HCEC 1CT (cell line): ENCODE measurements at places on chromosomes 4 and X.

DNA sequence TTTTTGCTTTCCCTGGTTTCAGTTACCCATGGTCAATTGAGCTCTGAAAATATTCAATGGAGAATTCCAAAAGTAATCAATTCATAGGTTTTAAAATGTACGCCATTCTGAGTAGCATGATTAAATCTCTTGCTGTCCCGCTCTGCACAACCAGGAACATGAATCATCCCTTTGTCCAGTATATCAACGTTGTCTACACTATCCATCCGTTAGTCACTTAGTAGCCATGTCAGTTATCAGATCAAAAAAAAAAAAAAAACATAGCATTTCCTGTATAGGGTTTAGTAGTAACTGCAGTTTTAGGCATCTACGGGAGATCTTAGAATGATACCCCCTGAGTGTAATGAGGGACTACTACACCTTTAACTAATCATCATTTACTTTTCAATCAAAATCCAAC is 15.1 kb downstream of the LAMP2 start:
- peak; percentile 56 for DNase-seq

- DNase-seq = no peak
These were observed 322.1 kb downstream of the TLL1 start for GRCh38 chr4:166195101-166195500.

DNA sequence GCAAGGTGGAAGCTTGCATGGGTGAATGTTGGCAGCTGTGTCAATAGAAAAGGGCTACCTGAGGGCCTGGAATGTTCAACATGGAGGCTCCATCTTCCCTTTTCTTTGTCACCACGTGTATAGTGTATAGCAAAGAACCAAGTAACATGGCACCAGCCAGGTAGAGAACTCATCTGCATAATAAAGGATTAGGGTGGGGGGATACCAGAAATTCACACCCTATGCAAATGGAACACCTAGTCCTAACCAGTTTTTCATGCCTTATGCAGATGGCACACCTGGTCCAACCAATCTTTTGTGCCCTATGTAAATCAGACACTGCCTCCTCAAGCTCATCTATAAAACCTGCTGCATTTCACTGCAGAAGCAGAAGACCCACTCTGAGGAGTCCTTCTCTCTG is 169.6 kb upstream of the GLRA2 start:
- DNase-seq = no peak

DNA sequence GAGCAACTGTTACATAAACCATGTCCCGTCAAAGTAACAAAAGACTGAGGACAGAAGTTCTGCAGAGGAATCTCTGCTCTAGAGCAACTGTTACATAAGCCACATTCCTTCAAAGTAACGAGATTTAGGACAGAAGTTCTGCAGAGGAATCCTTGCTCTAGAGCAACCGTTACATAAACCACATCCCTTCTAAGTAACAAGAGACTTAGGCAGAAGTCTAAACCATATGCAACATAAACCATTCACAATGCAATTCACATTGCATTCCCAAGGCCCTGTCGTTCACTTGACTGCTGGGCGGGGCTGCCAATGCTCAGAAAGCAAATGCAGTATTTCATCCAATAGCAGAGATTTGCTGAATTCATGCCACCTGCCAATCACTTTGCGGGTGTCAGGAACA is 124.4 kb upstream of the PUDP start:
- DNase-seq = no peak

DNA sequence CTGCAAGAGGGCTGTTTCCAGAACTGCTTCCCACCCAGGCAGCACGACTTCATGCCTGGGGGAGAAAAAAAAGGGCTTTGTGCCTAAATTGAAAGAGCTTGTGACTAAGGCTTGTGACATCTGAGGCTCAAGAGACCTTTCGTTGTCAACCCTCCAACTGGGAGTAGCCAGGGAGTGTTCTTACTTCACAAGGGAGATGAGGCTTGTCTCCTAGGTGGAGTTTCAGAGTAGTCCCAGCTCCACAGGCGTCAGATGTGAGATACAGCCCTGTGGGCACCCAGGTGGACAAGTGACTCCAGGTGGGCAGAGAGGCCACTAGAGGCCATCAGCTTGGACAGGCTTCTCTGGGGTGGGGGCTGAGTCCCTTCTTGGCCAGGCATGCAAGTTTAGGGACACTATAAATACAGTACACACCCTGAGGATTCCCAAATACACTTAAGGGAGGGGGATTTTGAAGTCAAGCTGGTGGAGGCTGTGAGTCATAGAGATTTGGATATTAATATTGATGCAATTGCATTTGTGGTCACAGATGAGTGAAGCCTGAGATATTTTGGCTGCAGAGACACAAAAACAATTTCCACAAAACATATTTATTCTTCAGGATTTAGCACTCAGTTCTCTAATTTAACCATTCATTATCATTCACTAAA is 40.1 kb upstream of the SETD7 start:
- DNase-seq = peak; percentile 40

GRCh38 chr4:187108845-187109244 is 385.2 kb upstream of the FAT1 start:
- no peak for DNase-seq

- DNase-seq = peak; percentile 71
These were observed 58.1 kb downstream of the MAML3 start for GRCh38 chr4:140095694-140096482.

GRCh38 chr4:63618883-63619718 is 790.1 kb downstream of the TECRL start:
- DNase-seq = no peak

GRCh38 chr4:1554876-1555265 is 129.2 kb downstream of the FAM53A start:
- DNase-seq = no peak

- no peak for DNase-seq
These were observed 113.2 kb upstream of the PPP2R3B start for GRCh38 chrX:499870-500364.
